AG09309 (cell line): ENCODE measurements at places on chromosomes 5 and 9.

DNA sequence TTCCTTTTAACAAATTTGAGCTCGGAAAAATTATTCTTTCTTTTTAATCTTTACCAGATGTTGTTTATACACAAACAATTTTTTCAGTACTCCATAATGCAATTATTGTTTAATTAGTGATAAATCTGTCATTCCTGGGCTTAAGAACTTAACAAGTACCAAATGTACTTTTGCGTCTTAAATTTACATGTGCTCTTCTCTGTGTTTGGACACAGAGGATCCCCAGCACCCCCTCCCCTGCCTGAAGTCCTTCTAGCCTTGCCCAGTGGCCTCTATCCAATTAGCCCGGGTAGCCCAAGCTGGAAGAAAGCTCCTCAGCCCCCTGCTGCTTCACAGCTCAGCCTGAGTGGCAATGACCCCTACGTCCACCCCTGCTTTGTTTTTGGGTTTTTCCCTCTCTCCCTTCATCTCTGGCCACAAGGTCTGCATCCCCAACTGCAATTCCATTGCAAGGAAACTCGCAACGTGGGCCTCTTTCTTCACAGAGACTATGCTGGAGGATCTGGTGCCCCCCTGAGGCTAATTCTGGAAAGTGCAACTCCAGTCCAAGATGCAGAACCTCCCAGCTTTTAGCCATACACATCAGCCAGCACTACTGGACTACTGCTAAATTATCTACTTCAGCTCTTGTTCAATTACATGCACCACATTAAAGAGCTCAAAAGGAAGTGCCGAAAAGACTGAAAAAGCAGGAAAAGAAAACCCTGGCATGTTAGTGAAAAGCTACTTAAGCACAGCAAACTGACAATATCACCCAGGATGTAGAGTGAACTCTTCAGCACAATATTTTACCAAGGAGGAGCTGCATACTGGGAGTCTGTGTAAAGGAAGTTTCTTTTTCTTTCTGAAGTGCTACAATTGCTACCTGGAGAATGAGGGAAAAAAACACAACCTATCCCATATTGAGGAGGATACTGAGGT lies 186.2 kb downstream of the FANCC start:
- DNase-seq = no peak

DNA sequence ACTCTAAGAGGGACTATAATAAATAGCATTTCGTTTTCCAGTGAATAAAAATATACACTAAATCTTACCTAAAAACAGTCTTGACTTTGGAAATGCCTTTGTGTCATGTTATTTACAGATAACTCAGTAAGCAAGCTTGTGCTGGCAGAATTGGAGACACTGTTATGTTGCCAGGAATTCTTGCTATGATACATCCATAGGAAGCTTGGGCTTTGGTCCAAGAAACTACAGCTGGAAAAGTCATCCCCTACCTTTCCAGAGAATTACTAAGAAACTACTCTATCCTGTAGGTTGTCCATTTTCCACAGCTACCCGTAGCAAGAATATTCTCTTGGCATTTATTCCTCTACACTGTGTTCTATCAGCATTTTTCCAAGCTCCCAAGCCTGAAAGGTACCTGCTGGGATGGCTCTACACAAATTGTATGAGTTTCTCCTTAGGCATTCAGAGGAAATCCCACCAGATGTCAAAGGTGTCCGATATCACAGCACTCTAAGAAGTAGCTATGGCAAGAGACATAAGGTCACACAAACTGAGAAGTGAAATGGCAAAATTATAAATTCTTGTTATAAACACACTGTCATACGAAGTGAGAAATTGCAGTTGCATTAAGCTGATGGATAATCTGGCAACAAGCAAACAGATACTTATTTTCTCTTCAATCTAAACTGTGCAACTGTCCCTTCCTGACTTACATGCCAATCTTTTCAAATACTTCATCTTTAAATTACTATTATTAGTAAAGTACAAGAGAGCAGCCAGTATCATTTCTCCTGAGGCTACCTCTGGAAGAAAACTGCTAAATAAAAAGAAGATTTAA lies 68.5 kb downstream of the MCTP1 start:
- no peak for DNase-seq

DNA sequence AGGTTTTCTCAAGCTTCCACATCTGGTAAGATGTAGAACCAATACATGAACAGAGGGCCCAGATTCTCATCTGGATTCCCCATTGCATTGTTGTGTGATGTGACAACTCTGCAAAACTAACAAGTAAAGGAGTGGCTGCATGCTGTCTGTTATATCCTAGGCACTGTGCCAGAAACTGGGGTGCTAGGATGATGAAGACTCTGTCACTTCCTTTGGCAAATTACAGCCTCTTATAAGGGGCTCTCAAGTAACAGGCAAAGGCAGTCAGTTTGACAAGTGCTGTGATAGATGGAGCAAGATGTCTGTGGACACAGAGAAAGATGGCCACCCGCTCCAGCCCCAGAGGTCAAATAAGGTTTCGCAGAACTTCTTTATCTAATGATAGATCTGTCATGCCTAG lies 115.7 kb downstream of the PAPPA start:
- DNase-seq = no peak

- no peak for DNase-seq
These were observed 999 bp upstream of the HNRNPA0 start for GRCh38 chr5:137754961-137755762.

- DNase-seq = no peak
These were observed 344.8 kb downstream of the ARRDC3 start for GRCh38 chr5:91038180-91038808.

DNA sequence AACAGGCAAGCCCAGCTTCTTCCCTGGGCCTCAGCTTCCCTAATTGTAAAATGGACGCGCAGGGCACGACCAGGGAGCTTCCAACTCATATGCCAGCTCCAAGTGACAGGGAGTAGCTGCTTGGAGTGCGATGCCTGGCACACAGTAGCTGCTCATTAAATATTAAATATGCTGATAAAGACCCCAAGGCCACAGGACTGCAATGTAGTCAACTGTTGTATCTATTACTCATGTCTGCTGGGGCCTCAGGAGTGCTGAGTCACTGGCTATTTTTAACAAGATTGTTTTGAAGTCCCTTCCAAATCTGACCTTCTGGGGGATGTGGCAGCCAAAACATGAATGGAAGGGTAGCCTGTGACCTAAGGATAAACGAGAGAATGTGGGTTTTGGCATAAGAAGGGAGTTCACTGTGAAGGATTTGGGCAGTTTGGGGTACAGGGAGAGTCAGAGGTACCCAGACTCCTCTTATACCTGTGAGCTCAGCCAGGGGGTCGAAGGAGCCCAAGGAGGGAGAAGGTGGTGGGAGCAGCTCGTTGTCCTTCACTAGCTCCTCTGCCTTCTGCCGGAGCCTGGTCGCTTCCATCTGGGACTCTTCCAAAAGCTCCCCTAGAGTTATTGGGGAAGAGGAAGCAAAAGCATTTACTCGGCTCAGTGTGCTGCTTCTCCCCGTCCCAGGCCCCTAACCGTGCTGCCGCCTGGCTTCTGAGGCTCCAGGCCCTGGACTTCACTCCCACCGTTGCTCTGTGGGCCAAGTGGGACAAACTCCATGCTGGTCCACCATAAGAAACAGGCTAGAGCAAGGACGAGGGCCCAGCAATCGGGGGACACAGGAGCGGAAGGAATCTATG lies 17.5 kb downstream of the TNIP1 start:
- no peak for DNase-seq

DNA sequence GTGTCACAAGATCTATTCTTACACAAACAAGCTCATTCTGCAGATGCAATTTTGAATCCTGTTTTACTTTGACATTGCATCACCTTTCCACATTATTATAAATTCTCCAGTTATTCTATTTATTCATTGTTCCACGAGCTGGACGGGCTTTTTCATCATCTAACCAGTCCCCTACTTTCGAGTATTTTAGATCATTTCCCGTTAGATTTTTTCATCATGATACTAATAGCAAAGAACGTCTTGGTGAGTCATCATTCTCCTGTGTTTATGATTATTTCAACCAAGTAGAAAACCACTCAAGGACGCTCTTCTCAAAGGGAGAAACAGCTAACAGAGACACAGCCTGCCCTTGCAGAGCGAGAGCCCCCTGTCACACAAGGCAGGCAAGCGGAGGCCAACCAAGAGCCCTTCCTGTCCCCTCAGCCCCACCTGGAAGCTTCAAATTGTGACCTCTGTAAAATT lies 15.1 kb downstream of the BBLN start:
- DNase-seq = no peak

- no peak for DNase-seq
These were observed 158.4 kb downstream of the NIPBL start for GRCh38 chr5:37034955-37035354.
